ENCODE measurements at places on chromosomes 1 and 21.

DNA sequence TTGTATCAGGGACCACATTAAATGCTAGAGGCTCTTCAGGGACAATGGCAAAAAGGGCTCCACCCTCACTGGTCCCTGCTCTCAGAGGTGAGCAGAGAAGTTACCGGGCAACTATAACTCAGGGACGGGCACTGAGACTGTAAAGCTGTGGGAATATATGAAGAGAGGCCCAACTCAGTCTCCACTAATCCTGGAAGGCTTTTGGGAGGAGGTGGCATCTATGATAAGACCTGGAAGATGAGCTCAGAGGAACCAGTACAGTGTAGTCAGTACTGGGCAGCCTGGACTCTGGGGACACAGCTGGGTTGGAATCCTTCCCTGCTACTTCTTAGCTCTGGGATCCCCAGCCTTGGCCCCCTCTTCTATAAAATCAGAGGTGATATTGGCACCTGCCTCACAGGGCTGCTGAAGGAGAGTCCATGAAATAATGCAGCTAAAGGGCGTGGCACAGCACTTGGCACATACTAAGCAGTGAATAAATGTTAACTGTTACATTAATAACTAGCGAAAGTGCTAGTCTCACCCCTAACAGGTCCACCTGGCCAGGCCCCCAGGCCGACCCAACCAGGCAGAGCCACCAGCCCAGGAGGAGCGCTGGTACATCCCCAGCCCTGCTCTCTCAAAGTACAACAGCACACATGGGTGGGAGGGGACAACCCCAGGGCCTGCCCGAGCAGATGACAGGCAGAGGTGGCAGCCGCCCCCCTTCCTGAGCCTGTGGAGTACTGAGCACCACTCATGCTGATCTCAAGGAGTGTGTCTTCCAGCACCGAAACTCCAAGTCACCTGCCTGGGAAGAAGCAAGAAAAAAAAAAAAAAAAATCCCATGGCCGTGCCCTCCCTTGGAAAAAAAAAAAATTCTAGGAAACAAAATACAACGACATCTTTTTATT lies 62.7 kb downstream of the CASZ1 start:
- DNase-seq, result no peak

DNA sequence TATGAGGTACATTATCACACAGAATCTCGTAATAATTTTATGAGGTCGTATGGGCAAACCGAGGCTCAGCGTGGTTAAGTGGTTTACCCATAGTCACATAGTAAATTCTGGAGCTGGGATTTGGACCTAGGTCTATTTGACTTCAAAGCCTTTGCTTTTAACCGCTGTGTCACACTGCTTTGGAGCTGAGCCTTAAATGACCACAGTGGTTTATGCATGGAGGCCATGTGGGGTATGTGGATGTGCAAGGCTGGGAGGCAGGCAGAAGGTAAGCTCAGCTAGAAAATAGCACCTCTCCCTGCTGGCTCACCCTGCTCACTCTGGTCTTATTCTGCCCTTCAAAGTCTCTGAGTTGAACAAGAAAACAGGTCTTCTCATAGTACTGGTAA lies 269.5 kb downstream of the TRABD2B start:
- DNase-seq, result no peak

GRCh38 chr1:30165116-30165515 lies 558.3 kb downstream of the MATN1 start:
- DNase-seq, result no peak

- no peak for DNase-seq
Measured at GRCh38 chr1:171799166-171799565, 17.7 kb downstream of the METTL13 start.

GRCh38 chr1:11736746-11737639 lies 1.1 kb downstream of the AGTRAP start:
- DNase-seq, result peak; percentile 64

GRCh38 chr1:73771396-73771795 lies 426.6 kb downstream of the LRRIQ3 start:
- DNase-seq, result no peak

DNA sequence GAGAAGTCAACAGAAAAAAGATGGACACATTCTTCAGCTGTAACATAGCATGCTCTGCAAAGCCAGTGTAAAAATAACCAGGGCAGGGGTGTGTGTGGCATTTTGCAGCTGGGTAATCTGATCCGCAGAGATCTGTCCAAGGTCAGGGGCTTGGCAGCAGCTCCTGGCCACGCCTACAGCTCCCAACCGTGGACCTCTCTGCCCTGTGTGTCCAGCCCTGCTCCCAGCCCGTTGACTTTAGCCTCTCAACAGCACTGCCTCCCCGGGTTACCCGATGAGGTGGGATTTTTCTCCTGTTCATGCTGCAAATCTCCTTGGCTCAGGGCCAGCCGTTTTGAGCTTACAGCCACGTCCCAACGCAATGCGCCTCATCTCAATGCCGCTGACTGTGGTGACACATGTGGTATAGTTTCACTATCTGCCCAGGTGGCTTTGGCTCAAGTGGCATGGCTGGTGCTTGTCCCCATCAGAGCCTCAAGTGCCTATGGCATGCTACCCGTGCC lies 68.1 kb downstream of the VWA5B1 start:
- DNase-seq, result no peak

DNA sequence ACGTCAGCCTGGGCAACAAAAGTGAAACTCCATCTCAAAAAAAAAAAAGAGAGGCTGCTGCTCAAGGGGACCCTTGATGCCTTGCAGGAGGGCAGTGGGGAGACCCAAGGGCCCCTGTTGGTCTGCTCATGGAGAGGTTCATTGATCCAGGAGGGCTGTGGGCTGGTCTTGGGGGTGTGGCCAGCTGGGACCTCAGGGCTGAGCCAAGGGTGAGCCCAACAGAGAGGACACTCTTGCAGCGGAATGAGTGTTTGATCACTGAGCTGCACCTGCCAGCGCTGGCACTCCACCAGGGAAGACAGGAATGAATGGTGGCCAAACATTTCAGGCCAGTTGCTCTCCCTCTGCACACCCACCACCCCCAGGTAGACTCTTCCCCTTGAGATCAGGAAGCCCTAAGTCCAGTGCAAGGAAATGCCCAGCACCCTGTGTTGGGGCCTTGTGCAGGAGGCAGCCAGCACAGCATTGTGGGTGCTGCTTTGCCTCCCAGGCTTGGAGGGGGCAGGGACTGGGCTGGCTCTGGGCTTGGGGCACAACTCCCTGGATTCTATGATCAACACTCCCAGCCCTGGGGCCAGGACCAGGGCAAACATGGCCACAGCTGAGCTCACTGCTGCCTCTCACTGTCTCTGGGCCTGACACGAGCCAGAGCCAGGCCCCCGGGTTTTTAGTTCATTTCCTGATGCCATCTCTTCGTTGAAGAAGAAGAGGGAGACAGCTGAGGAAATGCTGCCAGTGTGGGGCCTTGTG lies 50.7 kb downstream of the IRF2BP2 start:
- DNase-seq, result no peak

- no peak for DNase-seq
Measured at GRCh38 chr1:10267319-10267718, 56.9 kb downstream of the KIF1B start.

- DNase-seq, result no peak
Measured at GRCh38 chr1:173048621-173049321, 2.0 kb downstream of the TNFSF18 start.

DNA sequence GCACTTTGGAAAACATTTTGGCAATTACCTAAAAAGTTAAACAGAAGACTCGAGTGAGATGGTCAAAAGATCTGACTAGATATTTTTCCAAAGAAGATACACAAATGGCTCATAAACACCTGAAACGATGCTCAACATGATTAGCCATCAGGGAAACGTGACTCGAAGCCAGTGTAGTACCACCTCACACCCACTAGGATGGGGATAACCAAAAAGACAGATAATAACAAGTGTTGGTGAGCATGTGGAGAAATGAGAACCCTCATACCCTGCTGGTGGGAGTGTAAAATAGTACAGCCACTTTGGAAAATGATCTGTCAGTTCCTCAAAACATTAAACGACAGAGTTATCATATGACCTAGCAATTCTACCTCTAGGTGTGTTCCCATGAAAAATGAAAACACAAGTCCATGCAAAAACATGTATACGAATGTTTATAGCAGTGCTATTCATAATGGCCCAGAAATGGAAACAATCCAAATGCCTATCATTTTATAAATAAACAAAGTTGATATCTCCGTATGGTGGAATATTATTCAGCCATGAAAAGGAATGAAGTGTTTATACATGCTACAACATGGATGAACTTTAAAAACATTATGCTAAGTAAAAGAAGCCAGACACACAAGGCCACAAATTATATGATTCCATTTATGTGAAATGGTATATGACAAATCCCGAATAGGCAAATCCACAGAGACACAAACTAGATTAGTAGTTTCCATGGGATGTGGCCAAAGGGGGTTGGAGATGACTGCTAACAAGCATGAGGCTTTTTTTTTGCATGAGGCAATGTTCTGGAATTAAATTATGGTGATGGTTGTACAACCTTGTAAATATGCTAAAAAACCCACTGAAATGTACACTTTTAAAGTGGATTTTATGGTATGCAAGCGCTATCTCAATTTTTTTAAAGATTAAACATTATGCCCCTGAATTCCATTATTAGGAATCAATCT lies 625.3 kb downstream of the KIF26B start:
- DNase-seq, result no peak

- no peak for DNase-seq
Measured at GRCh38 chr21:16192902-16193301, 463.1 kb downstream of the USP25 start.

GRCh38 chr21:45306832-45307571 lies 19.3 kb upstream of the POFUT2 start:
- no peak for DNase-seq

DNA sequence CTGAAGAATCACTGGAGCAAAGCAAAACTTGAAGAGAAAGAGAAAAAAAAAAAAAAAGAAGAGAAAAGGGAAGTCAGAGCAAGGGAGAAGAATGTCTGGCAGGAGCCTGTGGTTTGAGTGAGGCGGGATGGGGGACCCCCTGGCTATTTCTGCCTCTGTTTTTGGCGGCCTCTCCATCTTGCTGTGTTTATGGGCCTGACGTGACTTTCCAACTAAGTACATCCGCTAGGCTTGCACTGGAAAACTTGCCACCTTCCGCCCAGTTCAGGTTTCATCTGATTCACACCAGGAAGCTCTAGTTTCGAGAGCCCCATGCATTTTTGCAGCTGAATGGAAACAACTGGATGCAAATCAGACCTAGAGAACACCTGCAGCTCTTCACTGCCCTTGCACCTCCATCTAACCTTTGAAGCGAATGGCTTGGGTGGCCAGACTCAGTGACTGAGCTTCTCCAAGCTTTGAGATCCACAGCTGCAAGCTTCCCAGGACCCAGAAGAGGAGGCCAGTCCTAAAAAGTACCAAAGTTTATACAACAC lies 28.0 kb downstream of the TBX15 start:
- no peak for DNase-seq

- no peak for DNase-seq
Measured at GRCh38 chr1:84000954-84001495, 2.1 kb upstream of the TTLL7 start.

- no peak for DNase-seq
Measured at GRCh38 chr1:61898658-61899057, 156.4 kb downstream of the PATJ start.

- DNase-seq, result no peak
Measured at GRCh38 chr1:245272676-245273075, 117.9 kb downstream of the KIF26B start.

DNA sequence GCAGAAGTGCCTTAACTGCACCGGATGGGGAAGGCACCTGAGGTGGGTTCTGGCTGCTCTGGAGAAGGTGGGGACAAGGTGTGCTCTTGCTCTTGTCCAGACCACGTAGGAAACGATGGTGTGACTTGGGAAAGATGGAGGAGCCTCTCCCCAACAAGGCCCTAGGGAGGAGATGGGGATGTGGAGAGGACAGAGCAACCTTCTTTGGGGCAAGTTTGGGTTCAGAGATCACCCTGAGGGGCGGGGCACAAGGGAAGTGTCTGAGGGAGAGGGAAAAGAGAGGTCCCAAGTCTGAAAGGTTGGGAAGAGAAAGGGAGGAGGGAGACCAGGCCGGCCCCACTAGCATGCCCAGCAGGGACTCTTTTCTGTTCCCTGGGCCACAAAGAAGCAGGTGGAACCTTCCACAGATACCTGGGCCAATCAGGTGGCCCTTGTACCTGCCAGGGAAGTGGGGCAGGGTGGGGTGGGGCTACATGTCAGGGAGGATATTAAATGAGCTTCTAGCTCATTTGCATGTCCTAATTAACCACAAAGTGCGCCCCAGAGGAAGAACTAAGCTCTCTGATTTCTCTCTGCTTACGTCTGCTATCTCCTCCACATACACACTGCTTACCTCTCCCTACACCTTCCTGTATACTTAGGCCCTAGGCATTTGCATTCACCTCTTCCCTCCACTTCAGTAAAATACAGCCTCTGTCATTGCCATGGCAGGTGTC lies 15.9 kb downstream of the INKA2 start:
- peak; percentile 34 for DNase-seq

GRCh38 chr1:70818401-70818800 lies 229.2 kb downstream of the PTGER3 start:
- no peak for DNase-seq

DNA sequence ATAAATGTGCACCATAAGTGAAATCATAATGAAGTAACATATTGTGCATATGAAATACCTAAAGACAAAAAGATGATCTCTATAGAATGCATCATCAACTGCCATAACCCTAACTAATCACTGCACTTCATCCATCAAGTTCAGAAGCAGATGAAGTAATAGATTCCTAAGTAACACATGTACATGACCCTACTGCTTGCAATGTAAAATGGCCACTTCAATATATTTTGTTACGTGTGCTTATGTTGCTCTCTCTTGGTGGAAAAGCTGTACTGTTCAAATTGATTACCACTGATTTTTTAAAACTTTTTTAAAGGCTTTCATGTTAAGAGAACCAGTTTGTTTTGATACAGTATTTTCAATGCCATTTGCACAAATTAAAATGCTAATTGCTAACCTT lies 141.8 kb downstream of the TTLL7 start:
- DNase-seq, result no peak

DNA sequence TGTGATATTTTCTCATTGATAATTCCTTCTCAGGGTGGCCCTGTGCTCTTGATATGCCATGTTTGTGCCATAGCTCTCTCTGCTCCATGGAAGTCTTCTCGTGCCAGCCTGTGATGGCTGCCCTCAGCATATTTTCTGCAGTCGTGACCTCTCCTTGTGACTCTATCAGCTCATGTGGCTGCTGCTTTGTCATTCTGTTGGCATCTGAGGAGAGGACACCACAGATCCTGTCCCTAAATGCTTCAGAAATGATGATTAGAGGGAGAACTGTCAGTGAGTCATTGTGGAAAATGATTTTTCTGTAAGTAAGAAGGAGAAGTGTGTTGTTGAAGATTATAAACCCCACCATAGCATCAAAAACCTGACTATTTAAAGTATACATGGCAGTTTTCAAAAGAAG lies 286.0 kb downstream of the ADGRL2 start:
- no peak for DNase-seq

- no peak for DNase-seq
Measured at GRCh38 chr1:66535061-66535460, 1.1 kb downstream of the SGIP1 start.

DNA sequence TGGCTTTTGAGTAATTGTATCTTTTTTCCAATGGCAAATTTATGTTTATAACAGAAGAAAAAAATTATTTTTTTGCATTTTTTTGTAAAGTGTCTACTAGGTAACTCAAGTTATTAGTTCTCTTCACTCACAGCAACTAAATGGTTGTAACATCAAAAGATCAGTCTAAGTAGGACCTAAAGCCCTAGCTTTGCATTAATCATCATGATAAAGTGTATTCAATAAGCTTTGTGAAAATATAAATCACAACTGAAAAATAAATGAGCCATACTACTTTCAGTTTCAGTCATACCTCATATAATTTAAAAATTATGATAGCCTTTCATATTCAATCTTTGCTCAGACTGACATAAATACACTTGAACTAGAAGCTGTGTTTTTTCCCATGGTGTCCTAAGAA lies 6.9 kb downstream of the TAF5L start:
- no peak for DNase-seq
